Activated T-cell treated with anti-CD3 and anti-CD28 coated beads, Interleukin-2, amount 50 U/mL, for 24 hours (primary cell): ENCODE measurements at places on chromosomes 2 and 18.

- H3K27ac ChIP-seq = no peak overlapping the region
- no peak for DNase-seq
- no peaks in the 10 kb centered on the region for H3K36me3 ChIP-seq
- no peak overlapping the region for H3K4me3 ChIP-seq
- no peaks in the 10 kb centered on the region for H3K4me1 ChIP-seq
- H3K27me3 ChIP-seq = peaks cover 28% of the 10 kb centered on the region
Observed at GRCh38 chr18:50119296-50119695, 75.7 kb downstream of the MYO5B start.

DNA sequence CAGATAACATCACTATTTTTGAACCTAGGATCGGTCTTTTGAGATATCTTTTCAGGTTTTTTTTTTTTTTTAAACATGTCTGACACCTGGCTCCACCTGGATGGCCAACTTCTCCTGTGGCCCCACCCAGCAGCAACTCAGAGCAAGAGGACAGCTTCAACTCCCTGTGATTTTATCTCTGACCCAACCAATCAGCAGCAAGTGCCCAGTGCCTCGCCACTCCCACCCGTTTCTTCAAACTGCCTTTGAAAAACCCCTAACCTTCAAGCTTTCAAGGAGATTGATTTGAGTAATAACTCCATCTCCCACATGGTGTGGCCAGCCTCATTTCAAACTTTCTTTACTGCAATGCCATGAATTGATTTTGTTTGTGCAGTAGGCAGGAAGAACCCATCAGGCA lies 19.0 kb downstream of the MYO3B start:
- peaks cover 42% of the 10 kb centered on the region for H3K27me3 ChIP-seq
- no peak overlapping the region for H3K27ac ChIP-seq
- no peaks in the 10 kb centered on the region for H3K4me1 ChIP-seq
- no peak for DNase-seq
- H3K36me3 ChIP-seq = no peaks in the 10 kb centered on the region

GRCh38 chr2:224416656-224417360 lies 14.9 kb upstream of the FAM124B start:
- no peaks in the 10 kb centered on the region for H3K4me1 ChIP-seq
- peaks cover 9% of the 10 kb centered on the region for H3K27me3 ChIP-seq
- H3K36me3 ChIP-seq = no peaks in the 10 kb centered on the region
- no peak overlapping the region for H3K4me3 ChIP-seq
- no peak overlapping the region for H3K27ac ChIP-seq

GRCh38 chr18:34864836-34865497 lies 154.9 kb downstream of the DTNA start:
- peak overlapping the region; percentile 93 for H3K27ac ChIP-seq
- no peak for DNase-seq
- peaks cover 16% of the 10 kb centered on the region for H3K27me3 ChIP-seq
- H3K36me3 ChIP-seq = no peaks in the 10 kb centered on the region

DNA sequence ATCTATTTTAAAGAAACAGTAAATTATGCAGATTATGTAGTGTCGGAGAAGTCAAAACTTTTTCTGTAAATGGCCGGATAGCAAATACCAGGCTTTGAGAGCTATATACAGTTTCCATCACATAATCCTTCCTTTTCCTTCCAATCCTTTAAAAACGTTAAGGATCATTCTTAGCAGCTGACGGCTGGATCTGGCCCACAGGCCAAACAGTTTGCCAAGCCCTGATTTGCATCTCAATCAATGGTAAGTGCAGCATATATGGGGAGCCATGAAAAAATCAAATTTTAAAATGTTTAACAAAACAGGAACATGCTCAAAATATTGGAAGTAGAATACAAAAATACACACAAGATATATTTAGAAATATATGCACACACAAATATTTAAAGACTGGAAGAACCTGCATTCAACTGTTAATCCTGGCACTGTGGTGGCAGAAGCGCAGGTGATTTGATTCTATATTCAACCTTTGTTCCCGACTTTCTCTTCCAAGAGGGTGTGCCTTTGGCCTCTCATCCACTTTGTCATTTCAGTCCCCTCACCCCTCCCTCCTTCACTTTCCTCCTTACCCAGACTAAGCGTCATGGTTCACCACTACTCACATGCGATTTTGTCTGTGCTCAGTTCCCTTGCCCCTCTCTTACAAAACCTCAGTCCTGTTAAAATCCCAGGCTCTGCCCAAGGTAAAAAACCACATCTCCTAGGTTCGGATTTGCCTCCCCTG lies 27.3 kb downstream of the NDUFA10 start:
- no peak overlapping the region for H3K4me3 ChIP-seq
- H3K4me1 ChIP-seq = no peaks in the 10 kb centered on the region

- no peak for DNase-seq
- no peak overlapping the region for H3K27ac ChIP-seq
- peaks cover 69% of the 10 kb centered on the region for H3K27me3 ChIP-seq
- no peak overlapping the region for H3K4me3 ChIP-seq
Observed at GRCh38 chr2:170723446-170723958, 8.4 kb downstream of the SP5 start.

DNA sequence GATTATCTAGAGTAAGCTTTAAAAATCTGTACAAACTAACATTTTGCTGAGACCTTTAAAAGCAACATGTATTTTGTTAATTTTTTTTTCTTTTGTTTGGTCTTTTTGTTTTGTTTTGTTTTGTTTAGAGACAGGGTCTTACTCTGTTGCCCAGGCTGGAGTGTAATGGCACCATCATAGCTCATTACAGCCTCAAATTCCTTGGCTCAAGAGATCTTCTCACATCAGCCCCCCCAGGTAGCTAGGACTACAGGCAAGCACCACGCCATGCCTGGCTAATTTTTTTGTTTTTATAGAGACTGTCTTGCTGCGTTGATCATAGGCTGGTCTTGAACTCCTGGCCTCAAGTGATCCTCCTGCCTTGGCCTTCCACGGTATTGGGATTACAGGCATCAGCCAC lies 23.1 kb downstream of the RBBP8 start:
- no peak overlapping the region for H3K4me3 ChIP-seq
- no peak overlapping the region for H3K27ac ChIP-seq
- no peak for DNase-seq
- peaks cover 84% of the 10 kb centered on the region for H3K36me3 ChIP-seq

- no peaks in the 10 kb centered on the region for H3K27me3 ChIP-seq
- DNase-seq = no peak
- no peak overlapping the region for H3K4me3 ChIP-seq
- no peak overlapping the region for H3K27ac ChIP-seq
Observed at GRCh38 chr18:8142131-8142711, 467.0 kb upstream of the RAB12 start.

GRCh38 chr2:237431372-237431771 lies 17.4 kb upstream of the COL6A3 start:
- no peak for DNase-seq
- peaks cover 99% of the 10 kb centered on the region for H3K4me1 ChIP-seq
- peak overlapping the region; percentile 97 for H3K27ac ChIP-seq
- peaks cover 78% of the 10 kb centered on the region for H3K36me3 ChIP-seq

- H3K36me3 ChIP-seq = no peaks in the 10 kb centered on the region
- H3K27me3 ChIP-seq = no peaks in the 10 kb centered on the region
- H3K27ac ChIP-seq = no peak overlapping the region
- H3K4me1 ChIP-seq = no peaks in the 10 kb centered on the region
- no peak overlapping the region for H3K4me3 ChIP-seq
Observed at GRCh38 chr18:56065086-56065485, 477.1 kb upstream of the TCF4 start.

GRCh38 chr2:134583997-134584520 lies 134.7 kb downstream of the TMEM163 start:
- H3K36me3 ChIP-seq = no peaks in the 10 kb centered on the region
- peaks cover 23% of the 10 kb centered on the region for H3K4me1 ChIP-seq
- no peak overlapping the region for H3K27ac ChIP-seq

GRCh38 chr2:148578493-148578884 lies 66.1 kb upstream of the EPC2 start:
- no peak for DNase-seq
- no peak overlapping the region for H3K4me3 ChIP-seq
- H3K27me3 ChIP-seq = peaks cover 9% of the 10 kb centered on the region
- H3K27ac ChIP-seq = no peak overlapping the region
- H3K4me1 ChIP-seq = peaks cover 10% of the 10 kb centered on the region

DNA sequence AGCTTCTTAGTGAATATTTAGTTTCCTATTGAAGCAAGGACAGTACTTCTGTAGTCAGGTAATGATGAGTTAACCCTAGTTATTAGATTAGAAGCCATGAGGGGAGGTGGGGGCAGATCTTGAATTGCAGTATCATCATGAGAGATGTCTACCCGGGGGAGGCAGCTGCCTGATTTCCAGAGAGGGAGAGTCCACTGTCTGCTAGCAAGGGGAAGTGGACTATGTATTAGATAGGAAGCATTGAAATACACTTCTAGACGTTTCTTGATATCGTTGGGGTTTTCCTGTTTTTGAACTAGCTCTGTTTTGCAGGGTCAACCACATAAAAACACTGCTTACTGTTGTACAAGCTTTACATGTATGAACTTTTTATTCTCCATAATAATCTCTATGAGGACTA lies 38.8 kb downstream of the APLF start:
- H3K27me3 ChIP-seq = no peaks in the 10 kb centered on the region
- H3K4me3 ChIP-seq = no peak overlapping the region
- no peak for DNase-seq
- H3K36me3 ChIP-seq = peaks cover 7% of the 10 kb centered on the region

GRCh38 chr2:152132306-152132705 lies 33.5 kb upstream of the CACNB4 start:
- H3K27me3 ChIP-seq = no peaks in the 10 kb centered on the region
- peaks cover 12% of the 10 kb centered on the region for H3K4me1 ChIP-seq
- peaks cover 57% of the 10 kb centered on the region for H3K36me3 ChIP-seq
- H3K27ac ChIP-seq = no peak overlapping the region
- no peak overlapping the region for H3K4me3 ChIP-seq
- no peak for DNase-seq

- H3K4me3 ChIP-seq = no peak overlapping the region
- H3K27ac ChIP-seq = no peak overlapping the region
- no peaks in the 10 kb centered on the region for H3K36me3 ChIP-seq
- peaks cover 4% of the 10 kb centered on the region for H3K27me3 ChIP-seq
- DNase-seq = no peak
- no peaks in the 10 kb centered on the region for H3K4me1 ChIP-seq
Observed at GRCh38 chr2:86358957-86359356, 21.5 kb upstream of the REEP1 start.

- no peaks in the 10 kb centered on the region for H3K27me3 ChIP-seq
- no peak for DNase-seq
- H3K4me1 ChIP-seq = no peaks in the 10 kb centered on the region
- H3K36me3 ChIP-seq = no peaks in the 10 kb centered on the region
Observed at GRCh38 chr2:153360239-153360638, 118.3 kb downstream of the RPRM start.

- no peak overlapping the region for H3K4me3 ChIP-seq
- H3K4me1 ChIP-seq = peaks cover 48% of the 10 kb centered on the region
- H3K27me3 ChIP-seq = no peaks in the 10 kb centered on the region
- peaks cover 55% of the 10 kb centered on the region for H3K36me3 ChIP-seq
- no peak for DNase-seq
Observed at GRCh38 chr2:121491518-121491917, 39.2 kb upstream of the RNU4ATAC start.

DNA sequence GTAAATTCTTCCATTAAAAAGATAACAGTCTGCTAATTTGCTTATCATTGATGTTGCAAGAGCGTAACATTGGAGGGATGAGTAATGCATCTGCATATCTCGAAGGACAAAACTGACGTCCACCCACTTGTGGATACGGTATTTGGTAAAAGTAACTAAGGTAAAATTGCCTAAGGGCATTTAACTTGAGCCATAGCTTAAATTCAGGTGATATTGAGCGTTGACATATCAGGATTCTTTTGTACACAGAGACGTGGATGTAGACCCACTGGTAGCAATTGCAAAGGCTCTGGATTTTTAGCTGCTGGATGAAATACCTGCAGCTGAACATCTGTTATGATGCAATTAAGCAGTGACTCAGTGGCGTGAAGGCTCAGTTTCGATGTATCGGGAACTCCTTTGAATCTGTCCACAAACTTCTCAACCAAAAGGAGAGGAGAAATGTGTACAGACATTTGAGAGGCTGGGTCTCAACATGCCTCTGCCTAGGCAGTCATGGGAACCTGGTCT lies 119.3 kb downstream of the SPTBN1 start:
- peak overlapping the region; percentile 68 for H3K4me3 ChIP-seq
- DNase-seq = no peak
- H3K27me3 ChIP-seq = no peaks in the 10 kb centered on the region
- H3K27ac ChIP-seq = peak overlapping the region; percentile 97

GRCh38 chr2:184530959-184531358 lies 67.4 kb upstream of the ZNF804A start:
- no peak overlapping the region for H3K4me3 ChIP-seq
- no peak for DNase-seq
- H3K4me1 ChIP-seq = no peaks in the 10 kb centered on the region
- H3K27ac ChIP-seq = no peak overlapping the region
- H3K36me3 ChIP-seq = no peaks in the 10 kb centered on the region
- no peaks in the 10 kb centered on the region for H3K27me3 ChIP-seq

DNA sequence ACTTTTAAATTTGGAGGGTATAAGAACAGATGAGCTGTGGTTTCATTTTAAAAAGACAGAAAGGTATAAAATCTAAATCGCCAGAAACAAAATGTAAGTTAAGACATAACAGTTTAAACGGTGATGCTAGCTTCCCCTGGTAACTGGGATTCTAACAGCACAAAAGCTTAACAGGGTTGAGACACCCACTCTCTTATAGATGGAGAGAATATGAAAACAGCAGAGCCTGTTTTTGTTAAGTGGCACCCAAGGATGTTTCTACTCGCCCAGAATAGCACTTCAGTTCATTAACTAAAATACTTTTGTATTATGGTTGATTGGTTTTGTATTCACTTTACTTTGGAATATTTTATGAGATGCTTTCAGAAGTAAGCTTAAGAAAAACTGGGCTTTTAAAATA lies 151.9 kb upstream of the RND3 start:
- H3K27me3 ChIP-seq = no peaks in the 10 kb centered on the region
- no peak overlapping the region for H3K4me3 ChIP-seq
- no peak for DNase-seq
- no peak overlapping the region for H3K27ac ChIP-seq

- no peak for DNase-seq
- no peaks in the 10 kb centered on the region for H3K36me3 ChIP-seq
- H3K27me3 ChIP-seq = peaks cover 8% of the 10 kb centered on the region
Observed at GRCh38 chr2:23449413-23449812, 64.4 kb downstream of the KLHL29 start.

DNA sequence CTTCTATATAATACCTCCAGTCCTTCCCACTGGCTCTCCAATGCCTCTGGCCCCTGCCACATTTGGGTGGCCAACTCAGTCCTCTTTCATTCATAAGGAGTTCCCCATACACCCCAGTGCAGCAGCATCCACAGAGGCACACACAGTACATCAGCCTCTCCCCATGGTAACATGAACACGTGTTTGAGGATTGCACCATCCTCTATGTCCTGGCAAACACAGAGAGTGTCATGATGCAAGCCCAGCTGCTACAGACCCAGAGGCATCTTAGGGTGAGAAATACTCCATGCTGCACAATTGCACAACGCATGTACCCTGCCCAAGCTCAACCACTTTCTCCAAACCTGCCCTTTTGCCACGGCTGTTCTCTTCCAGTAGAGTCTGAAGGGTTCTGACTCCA lies 11.5 kb downstream of the IGFBP5 start:
- H3K36me3 ChIP-seq = no peaks in the 10 kb centered on the region
- no peak overlapping the region for H3K27ac ChIP-seq
- peaks cover 48% of the 10 kb centered on the region for H3K27me3 ChIP-seq
- H3K4me3 ChIP-seq = no peak overlapping the region
